Heart right ventricle (tissue), 16 donors: ENCODE measurements at places on chromosomes 4 and X. TPM values are rescaled to one million over a fixed set of nuclear protein-coding genes. Genes with fewer than 3 reads are reported as not detected.

- no peak for DNase-seq
- no peaks in the 10 kb centered on the region for H3K27me3 ChIP-seq
- no peak overlapping the region for H3K27ac ChIP-seq
- H3K36me3 ChIP-seq = no peaks in the 10 kb centered on the region
- H3K4me1 ChIP-seq = no peaks in the 10 kb centered on the region
Observed at GRCh38 chr4:163649557-163650091, 155.1 kb downstream of the TMA16 start.

DNA sequence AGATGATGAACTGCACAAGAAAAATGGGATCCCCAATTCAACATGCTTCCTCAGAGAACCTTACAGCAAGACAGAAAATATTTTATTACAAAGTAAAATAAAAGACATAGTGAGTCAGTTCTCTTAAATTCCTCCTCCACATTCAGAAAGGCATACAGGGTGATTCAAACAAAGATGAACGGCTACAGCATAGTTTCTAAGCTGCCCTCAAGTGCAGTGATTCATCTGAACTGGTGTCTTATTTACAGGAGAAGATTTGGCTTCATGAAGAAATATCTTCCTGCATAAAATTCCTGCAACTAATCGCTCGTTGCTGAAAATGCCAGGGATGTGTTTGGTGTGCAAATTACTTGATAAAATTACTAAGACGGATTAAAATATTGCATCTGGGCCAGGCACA lies 103.6 kb downstream of the PRKX start:
- H3K36me3 ChIP-seq = no peaks in the 10 kb centered on the region
- no peak overlapping the region for H3K4me3 ChIP-seq

GRCh38 chr4:105373324-105373723 lies 100.5 kb downstream of the PPA2 start:
- H3K27me3 ChIP-seq = no peaks in the 10 kb centered on the region
- no peak overlapping the region for H3K27ac ChIP-seq
- no peak overlapping the region for H3K4me3 ChIP-seq
- H3K36me3 ChIP-seq = no peaks in the 10 kb centered on the region
- DNase-seq = no peak
- H3K4me1 ChIP-seq = no peaks in the 10 kb centered on the region

GRCh38 chr4:3085948-3086670 lies 11.6 kb downstream of the HTT start:
- no peak overlapping the region for H3K4me3 ChIP-seq
- no peak overlapping the region for H3K27ac ChIP-seq
- no peaks in the 10 kb centered on the region for H3K4me1 ChIP-seq
- DNase-seq = no peak
- H3K27me3 ChIP-seq = no peaks in the 10 kb centered on the region

GRCh38 chrX:10482261-10482660 lies 138.1 kb downstream of the MID1 start:
- peak; percentile 32 for DNase-seq
- no peak overlapping the region for H3K4me3 ChIP-seq
- H3K36me3 ChIP-seq = peaks cover 9% of the 10 kb centered on the region
- peak overlapping the region; percentile 85 for H3K27ac ChIP-seq

GRCh38 chr4:89324671-89325070 lies 17.1 kb upstream of the GPRIN3 start:
- H3K36me3 ChIP-seq = no peaks in the 10 kb centered on the region
- H3K27me3 ChIP-seq = no peaks in the 10 kb centered on the region
- H3K4me1 ChIP-seq = no peaks in the 10 kb centered on the region
- no peak overlapping the region for H3K4me3 ChIP-seq
- DNase-seq = no peak

GRCh38 chr4:110586131-110586850 lies 36.6 kb downstream of the PITX2 start:
- H3K27ac ChIP-seq = no peak overlapping the region
- no peak overlapping the region for H3K4me3 ChIP-seq
- no peaks in the 10 kb centered on the region for H3K36me3 ChIP-seq
- H3K4me1 ChIP-seq = peaks cover 3% of the 10 kb centered on the region

- DNase-seq = no peak
- H3K4me3 ChIP-seq = no peak overlapping the region
- H3K27ac ChIP-seq = no peak overlapping the region
- H3K27me3 ChIP-seq = no peaks in the 10 kb centered on the region
Observed at GRCh38 chr4:181958446-181958845, 284.8 kb upstream of the TENM3 start.

DNA sequence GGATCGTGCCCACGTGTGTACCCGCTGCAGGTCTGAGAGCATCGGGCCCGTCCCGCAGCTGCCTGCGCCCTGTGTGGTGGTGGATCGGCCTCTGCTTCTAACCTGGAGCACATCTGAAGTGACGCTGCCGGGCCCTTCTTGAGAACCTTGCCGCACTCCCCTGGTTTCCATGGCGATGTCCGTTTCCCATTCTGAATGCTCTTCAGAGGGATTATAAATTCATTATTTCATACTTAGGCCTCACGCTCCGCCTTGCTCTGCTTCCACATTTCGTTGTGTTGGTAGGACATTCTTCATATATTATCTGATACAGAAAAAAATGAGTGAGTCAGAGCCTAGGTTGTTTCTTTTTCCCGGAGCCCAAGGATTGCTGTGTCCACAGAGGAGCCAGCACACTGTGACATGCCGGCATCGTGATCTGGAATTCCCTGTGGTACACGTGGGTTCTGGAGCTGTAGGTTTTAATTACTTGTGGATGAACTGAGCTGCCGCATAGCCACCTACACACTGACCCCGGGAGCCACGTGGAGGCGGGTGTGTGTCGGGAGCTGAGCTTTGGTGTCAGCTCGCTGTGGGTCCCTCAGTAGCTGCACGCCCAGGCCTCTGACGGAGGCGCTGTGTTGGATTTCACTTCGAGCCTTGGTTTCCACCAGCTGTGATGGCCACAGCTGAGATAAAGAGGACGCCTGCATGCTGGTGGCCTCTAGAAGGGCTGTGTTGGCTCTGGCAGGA lies 63.4 kb downstream of the PSAPL1 start:
- H3K27me3 ChIP-seq = peaks cover 17% of the 10 kb centered on the region
- H3K27ac ChIP-seq = no peak overlapping the region
- no peaks in the 10 kb centered on the region for H3K36me3 ChIP-seq
- DNase-seq = no peak
- no peak overlapping the region for H3K4me3 ChIP-seq

The SPIN2A gene
- 0.30 TPM for total RNA-seq

The PABPC1L2B gene
- total RNA-seq = not detected

The STS gene
- 5.3 TPM for total RNA-seq
